Left hindlimb (tissue), 1 donor: ENCODE measurements at places on chromosomes 4 and X.

GRCh38 chr4:17934286-17934685 is 87.3 kb downstream of the LCORL start:
- DNase-seq = no peak

DNA sequence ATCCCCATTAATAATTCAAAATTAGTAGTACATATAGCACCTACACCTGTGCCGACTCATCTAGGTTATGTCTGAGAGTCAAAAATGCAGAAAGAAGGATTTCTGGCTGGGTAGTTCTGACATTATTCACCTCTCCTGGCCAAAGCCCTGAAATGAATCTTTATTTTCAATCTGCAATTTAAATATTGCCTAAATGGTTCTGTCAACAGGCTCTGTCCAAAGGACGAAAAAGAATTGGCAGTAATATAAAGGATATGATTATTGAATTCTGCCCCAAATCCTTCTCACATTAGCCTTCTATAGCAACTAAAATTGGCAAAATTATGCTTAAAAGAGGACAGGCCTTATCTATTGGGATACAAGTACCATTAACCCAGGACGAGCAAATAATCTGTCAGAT is 86.9 kb upstream of the SPANXN4 start:
- DNase-seq = no peak

DNA sequence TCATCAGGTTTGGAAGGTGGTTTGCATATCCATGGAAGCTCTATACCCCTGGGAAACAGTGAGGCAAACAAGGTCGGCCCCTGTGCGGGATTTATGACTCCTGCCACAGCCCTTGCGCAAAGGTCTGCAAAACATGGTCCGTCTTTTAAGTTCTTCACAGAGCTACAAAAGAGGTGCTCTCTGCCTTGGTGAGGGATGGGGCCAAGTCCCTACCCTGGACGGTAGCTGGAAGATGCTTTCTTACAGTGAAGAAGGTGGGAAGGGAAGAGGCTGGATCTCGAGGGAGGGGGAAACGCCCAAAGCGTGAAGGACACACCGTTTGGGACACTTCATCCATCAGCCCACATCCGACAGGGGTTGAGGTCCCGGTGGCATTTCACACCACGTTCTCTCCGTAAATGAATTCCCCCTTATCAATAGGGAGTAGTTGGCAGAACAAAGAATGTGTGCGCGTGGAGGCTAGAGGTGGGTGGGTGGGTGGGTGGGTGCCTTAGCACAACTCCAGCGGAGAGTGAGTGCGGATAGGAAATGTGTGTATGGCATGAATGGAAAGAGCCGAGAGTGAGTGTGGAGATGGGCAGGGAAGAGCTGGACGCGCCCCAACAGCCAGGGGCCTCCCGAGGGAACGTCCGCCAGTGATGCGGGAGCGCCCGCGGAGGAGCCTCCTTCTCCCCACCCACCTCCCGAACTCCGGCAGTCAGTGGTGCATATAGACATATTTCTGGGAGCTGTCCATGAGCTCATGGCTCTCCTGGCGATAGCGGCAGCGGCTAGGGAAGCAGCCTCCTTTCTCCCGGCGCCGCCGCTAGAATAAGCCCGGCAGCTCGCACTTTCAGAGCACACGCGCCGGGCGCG is 68.3 kb downstream of the LARP7 start:
- peak; percentile 76 for DNase-seq

DNA sequence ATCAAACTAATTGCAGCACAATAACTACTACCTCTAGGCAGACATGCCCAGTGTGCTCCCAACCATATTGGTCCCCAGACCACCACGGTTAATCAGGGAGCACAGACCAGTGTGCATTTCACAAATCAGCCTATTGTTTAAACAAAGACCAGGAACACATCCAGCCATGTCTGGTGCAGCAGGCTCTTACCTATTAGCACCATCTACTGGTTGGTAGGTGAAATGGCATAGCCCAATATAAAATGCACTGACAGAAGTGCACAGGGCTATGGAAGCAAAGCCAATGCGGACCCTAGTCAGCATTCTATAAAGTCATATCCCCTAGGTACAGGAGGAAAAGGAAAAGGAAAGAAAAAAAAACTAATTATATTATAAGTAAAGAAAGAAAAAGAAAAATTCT is 15.5 kb upstream of the CYLC1 start:
- DNase-seq = no peak

- DNase-seq = no peak
These were observed 131.0 kb downstream of the PDGFRA start for GRCh38 chr4:54359919-54360650.
